Activated CD4-positive, alpha-beta T cell treated with anti-CD3 and anti-CD28 coated beads, Interleukin-2, amount 10 ng/mL, durations not matched to agents 7 days and 5 days (primary cell): ENCODE measurements at places on chromosomes 7 and 10.
A peak's percentile ranks its signal among the peaks of the same experiment; 100 is the strongest.

DNA sequence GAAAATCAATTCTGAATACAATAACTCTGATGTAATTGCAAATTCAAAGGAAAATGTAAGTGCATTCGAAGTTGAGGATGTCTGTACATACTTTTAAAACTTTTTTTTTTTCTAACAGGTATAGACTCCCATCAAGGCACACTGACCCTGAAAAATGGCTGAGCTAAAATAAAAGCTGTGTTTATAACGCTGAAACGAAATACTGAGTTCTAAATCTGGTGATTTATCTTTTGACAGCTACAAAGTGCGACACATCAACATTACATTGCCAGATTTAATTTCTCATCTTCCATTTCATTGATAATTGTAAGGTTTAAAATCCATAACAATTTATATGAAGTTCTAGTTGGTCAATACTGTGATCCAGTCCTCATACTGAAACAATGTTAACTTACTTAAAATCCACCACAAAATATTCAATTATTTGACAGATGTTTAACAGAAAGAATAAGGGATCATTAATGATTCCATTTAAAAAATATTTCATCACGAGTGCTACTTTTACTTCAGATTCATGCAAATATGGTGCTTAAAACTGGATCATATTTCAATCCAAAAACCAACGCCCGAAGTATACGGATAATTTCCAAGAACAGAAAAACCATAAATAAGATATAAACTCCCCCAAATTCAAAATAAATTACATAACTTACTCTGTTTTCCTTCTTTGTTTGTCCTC, 1.4 kb downstream of the RAB11FIP2 start:
- no peak for DNase-seq

DNA sequence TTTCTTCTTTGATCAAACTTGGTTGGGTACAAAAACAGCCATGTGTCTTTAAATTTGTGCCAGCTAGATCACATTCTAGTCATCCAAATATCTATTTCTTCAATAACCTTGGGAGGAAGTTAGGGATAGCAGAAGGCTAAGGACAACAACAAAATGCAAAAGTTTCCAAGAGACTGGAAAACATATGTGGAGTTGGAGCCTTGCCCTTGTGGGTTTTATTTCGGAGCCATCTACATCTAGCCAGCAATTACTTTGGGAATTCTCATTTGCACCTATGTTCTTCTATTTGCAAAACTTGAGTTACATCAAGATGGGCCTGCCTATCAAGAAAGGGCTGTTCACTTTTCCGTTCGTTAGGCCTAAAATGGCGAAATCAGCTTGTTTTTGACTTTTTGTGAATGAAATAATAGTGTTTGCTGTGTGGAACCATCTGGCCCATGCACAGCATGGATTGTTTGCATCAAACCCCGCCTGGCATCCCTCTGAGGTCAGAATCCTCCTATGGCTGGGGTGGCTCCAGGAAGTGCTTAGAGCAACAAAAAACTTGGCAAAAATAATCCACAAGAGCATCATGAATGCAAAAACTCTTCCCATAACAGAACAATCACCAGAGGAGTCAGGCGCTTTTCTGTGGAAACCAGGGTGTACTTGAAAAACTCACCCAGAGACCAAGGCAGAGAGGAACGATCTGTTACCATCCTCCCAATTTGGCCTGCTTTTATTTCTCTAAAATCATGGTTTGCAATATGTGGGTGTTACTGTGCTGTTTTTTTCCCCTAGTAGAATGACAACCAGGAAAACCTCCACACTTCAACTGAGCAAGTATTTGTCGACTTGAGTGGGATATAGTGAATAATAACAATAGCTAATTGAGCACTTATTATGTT, 36.2 kb upstream of the XPNPEP1 start:
- DNase-seq, result no peak

GRCh38 chr10:110798340-110798739, 73.4 kb upstream of the PDCD4 start:
- no peak for DNase-seq

- DNase-seq, result no peak
These were observed 26.3 kb downstream of the ENTPD7 start for GRCh38 chr10:99685597-99685967.

DNA sequence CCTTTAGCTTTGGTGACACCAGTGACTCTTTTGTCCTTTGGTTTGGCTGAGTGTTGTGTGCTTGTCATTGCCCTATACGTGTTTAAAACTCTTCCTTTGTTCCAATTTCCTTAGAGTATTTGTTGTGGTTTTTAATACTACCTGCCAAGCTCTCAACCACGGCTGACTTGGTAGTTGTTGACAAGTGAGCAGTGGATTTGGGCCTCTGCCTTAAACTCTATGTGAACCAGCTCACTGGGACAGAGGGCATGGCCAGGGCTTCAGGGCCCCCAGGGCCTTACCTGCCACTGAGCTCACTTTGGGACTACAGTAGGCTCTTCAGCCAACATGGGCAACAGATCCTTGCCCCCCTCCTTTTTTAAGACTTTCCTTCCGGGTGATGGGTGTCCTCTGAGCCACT, 9.6 kb upstream of the DMBT1 start:
- DNase-seq, result no peak

DNA sequence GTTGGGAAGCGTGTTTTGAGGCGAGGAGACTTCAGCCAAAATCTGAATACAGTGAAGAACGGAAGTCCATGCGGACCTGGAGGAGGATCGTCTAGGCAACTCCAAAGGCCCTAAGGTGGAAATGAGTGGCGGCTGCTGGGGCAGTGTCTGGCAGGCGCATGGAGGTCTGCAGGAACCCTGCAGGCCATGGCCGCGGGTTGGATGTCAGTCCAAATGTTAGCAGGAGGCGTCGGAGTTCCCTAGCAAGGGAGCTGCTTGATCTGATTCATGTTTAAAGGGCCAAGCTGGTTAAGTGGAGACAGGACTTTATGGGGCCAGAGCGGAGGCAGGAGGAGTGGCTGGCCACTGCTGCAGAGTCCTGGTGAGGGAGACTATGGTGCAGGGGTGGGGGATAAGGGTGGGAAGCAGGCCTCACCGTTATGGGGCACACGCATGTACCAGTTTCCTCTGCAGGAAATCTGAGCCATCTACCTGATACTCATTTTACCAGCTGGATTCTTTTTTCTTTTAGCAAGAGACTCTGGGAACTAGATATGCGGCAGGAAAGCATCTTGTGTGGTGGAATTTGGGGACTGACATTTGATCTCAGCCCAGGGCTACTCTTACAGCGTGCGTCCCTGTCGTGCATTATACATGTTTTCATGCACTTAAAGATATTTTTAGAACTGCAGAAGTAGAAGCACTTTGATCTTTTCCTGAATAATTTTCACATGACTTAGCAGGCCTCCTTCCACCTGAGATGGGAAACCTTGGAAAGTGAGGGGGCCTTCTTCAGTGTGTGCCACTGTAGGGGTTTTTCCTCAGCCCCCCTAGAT, 6.6 kb upstream of the REPIN1 start:
- no peak for DNase-seq

GRCh38 chr7:73622527-73622908, 1.8 kb downstream of the MLXIPL start:
- DNase-seq, result no peak

DNA sequence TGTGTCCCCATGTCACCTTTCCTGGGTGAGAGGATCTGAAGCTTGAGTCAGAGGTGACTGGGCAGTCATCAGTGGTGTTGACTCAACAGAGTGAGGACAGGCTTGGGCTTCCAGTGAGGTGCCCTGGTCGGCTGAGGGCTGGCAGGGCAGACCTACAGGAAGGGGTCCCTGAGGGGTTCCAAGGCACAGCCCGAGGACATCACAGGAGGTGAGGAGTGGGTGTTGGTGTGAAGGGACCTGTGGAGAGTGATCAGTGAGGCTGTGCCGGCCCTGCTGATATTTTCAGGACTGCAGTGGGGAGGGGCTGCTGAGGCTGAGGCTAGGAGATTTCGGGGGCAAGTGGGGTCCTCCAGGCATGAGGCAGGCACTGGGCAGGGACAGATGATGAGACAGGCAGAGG, 545.5 kb downstream of the TCERG1L start:
- no peak for DNase-seq

DNA sequence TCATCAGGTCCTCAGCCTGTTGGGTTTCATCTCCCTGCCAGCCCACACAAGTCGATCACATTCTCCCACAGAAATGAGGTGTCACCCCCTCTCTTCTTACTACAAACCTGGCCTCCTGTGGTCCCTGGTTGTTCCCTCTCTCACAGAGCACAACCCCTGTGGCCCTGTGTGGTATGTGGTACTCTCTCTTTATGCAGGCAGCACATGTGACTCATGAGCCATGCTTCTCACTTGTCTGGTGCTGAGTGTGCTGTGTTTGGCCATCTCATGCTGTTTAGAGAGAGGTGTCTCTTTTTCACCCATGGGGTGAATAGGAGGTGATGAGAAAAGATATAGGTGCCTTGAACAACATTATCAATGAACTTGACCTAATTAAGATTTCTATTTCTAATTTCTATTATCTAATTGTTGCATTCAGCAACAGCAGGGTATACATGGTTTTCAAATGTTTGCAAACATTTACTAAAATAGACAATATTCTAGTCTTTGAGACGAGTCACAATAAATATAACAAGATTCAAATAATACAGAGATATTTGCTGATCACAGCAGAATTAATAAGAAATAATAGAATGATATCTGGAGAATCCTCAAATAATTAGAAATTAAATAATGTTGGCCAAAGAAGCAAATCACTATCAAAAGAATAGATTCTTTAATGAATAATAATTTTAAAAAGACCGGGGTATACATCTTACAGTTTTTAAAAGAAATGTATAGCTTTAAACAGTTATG, 633.8 kb upstream of the IGFBP3 start:
- no peak for DNase-seq

DNA sequence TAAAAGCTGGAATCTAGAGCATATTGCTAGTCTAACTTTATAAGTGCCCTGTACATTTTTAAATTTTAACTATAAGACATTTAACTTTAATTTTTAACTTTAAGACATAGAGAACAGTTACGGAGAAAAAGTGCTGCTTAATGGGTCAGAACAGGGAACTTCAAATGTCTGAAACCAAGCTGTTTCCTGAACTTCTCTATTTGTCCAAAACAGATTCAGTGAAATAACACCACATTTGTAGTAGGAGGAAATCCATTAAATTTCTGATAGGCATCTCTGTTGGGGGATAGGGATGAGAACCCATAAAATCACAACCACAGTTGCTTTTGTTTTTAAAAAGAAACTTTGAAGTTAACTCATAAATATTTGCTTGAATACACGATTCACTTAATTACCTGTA, 170.8 kb upstream of the ANK3 start:
- DNase-seq, result no peak

DNA sequence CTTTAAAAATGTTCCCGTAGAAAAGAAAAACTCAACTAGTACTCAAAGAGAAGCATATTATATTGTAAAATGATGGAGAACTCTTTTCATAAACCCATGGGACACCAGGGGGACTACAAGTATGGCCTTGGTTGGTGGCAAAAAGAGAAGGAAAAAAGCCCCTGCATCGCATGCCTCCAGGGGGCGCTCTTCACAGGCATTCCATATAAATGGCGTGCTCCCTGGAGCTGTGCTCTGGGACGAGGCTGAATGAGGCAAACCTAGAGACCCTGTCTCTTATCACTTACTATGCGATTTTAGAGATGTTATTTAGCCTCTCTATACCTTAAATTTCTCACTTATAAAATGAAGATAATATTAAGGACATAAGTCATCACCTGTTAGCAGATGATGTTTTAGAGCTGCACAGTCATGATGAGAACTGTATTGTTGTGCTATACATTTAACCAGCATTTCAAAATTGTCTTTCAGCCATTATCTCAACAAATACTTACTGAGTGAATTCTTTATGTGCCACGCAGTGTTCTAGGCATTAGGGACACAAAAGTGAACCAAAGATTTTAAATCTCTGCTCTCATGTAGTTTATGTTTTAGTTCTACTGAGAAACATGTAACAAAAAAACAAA, 105.8 kb downstream of the ARHGAP21 start:
- DNase-seq, result peak; percentile 48

DNA sequence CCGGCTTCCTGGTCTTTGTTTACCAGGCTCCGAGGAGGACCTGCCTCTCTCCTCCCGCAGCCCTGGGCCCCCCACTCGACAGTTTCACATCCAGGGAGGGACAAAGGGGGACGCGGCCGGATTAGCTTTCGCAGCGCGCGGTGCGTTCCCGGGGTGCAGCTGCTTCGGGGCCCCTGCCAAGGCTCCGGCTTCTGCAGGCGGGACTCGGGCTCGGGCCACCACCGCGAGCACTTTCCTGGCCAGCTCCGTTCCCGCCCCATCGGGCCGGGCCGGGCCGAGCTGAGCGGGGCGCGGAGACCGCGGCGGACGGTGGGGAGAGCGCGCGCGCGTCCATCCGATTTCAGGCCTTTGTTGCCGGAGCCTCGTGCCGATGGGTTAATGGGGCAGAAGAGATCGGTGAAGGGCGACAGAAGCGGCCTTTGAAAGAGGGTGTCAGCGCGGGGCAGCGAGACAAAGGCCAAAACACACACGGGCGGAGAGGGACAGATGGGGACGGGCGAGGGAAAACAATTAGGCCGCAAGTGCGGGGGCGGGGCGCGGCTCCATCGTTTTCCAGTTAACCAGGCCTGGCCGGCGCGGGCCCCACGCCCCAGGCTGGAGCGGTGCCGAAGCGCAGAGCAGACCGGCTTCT, 8.5 kb upstream of the UNCX start:
- DNase-seq, result no peak

- DNase-seq, result no peak
These were observed 55.3 kb downstream of the INPP5A start for GRCh38 chr10:132592790-132593383.

GRCh38 chr10:71028066-71028465, 139.7 kb upstream of the PCBD1 start:
- no peak for DNase-seq

DNA sequence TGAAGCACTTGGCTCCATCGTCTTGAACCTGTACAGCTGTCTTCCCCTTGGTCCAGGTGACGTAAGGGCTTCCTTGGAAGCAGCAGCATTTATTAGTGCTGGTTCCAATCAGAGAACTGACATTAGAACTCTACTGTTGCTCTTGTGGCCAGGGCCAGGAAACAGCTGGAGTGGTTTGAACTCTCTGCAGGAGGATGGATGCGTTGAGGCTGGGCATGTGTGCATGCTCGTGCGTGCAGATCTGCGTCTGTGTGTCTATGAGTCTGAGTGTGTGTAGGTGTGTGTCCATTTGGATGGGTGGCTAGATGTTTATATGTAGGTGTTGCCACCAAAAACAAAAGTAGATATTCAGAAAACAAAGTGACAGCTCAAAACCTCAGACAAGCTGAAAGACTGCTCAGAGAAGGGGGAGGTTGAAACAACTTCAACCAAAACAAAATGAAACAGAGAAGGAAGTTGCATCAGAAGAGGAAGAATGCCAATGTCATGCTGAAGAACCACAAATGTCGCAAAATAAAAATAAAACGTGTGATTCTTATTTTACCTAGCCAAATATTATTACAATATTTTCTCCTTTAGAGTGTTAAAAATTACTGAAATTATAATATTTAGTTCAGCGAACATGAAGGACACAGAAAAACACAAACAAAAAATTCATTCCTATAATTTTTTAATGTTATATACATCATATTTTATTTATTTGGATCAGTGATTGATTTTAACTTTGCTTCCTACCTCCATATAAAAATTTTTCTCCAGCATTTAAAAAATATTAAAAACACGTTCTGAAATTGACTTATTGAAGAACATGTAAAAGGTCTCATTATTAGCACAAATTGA, 96.1 kb upstream of the MKLN1 start:
- peak; percentile 67 for DNase-seq
